Activated naive CD4-positive, alpha-beta T cell treated with anti-CD3 and anti-CD28 coated beads, Interleukin-2, amount 50 U/mL, for 72 hours (primary cell): ENCODE measurements at places on chromosomes 5 and 9. TPM values are rescaled to one million over a fixed set of nuclear protein-coding genes. Genes with fewer than 3 reads are reported as not detected.

The ANXA2R gene
- total RNA-seq = 8.4 TPM

The SPINK13 gene
- total RNA-seq = not detected

The LOX gene
- 0.62 TPM for total RNA-seq

The ADAMTS13 gene
- total RNA-seq = 5.4 TPM

The CAMSAP1 gene
- total RNA-seq = 40.6 TPM

GRCh38 chr5:158988987-158989730 lies 110.6 kb downstream of the EBF1 start:
- no peak for DNase-seq

DNA sequence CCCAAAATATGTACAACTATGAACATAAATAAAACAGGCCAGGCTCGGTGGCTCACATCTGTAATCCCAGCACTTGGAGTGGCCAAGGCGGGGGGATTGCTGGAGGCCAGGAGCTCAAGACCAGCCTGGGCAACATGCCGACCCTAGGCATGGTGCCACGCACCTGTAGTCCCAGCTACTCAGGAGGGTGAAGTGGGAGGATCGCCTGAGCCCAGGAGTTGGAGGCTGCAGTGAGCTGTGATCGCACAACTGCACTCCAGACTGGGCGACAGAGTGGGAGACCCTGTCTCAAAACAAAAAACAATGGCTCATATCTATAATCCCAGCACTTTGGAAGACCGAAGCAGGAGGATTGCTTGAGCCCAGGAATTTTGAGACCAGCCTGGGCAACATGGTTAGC lies 1.5 kb downstream of the HAUS6 start:
- DNase-seq = no peak

DNA sequence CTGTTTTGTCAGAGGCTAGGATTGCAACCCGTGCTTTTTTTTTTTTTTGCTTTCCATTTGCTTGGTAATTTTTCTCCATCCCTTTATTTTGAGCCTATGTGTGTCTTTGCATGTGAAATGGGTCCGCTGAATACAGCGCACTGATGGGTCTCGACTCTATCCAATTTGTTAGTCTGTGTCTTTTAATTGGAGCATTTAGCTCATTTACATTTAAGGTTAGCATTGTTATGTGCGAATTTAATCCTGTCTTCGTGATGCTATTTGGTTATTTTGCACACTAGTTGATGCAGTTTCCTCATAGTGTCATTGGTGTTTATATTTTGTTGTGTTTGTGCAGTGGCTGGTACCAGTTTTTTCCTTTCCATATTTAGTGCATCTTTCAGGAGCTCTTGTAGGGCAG lies 36.2 kb upstream of the TAF11L2 start:
- no peak for DNase-seq

- DNase-seq = no peak
Measured at GRCh38 chr9:82797534-82797933, 265.4 kb downstream of the RASEF start.

DNA sequence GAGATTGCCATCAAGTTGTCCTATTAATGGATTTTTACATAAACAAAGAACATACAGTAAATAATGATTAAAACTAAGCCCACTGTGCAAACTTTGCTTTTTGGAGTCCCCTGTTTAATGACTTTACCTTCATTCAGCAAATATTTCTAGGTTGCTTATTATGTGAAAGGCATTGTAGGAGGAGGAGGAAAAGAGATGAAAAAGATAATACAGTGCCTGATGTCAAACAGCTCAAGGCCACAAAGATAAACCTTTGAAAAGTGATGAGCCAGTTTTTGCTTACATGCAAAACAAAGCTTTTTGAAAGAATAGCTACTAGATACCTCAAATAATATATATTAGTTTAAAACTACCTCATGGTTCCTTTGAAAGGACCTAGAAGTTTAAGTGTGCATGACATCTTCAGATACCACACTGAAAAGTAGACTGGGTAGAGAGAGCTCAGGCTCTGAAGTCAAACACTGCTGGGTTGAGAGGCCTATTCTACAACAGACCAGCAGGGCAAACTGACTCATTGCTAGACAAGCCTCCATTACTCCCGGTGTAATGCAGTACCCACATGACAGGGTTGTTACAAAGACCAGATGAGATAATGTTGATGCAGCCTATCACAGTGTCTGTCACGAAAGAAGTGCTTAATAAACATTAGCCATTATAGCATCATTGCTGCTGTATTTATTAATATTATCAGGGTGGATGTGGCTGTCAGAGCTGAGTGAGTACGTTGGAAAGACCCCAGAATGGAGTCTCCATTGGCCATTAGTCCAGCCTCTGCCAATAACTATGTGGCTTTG lies 11.8 kb downstream of the DEPDC1B start:
- no peak for DNase-seq

DNA sequence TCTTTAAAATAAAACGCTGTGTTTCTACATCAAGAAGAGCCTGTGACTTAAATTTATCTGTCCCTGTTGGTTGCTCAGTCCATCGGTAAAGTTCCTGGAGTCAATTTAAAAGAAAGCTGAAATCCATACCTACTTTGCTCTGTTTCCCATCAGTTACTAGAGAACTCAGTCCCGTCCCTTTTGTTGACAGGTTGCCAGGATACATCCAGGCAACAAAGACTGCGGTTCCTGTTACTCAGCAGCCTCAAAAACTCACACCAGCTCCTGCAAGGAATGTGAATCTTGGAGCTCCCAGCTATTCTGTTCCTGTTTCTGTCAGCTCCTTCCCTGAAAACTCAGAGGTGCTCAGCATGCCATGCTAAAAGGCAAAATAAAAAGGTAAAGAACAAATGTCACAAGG lies at the start of gene ZNF474:
Gene ZNF474, plus strand, starts transcription at position 241 of the 400 bp plus-strand sequence. CDS start 22,445 bp downstream, outside the sequence.
- DNase-seq = no peak

DNA sequence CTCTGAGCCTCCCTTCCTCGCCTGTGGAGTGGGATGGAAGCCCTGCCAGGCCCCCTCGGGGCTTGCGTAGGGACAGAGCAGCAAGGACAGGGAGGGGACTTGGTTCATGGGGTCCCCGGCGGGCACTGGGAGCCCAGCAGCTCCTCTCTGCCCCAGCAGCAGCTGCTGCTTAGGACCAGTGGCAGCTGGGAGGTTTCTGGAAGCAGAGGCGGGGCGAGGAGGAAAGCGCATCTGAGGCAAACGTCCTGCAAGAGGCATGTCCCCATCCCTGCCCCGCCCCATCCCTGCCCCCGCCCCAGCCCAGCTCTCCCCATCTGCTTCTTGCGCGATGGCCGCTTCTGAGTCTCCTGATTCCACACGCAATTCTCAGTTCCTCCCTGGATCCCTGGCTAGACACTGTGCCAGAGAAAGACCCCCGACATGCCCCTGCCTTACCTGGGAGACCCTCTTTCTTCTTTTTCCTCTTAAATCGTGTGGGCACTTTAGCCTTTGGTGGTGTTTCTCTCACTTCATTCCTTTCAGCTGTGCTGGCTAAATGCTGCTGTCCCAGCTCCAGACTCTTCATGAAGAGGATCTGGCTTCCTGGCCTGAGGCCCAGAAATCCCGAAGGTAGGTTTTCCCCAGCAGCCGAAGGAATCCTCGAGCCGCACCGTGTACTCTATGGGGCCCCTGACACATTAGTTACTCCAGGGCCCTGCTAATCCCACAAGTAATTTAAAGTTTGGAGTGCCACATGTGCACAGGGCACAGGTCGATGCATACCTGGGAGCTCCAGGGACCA lies 4.4 kb upstream of the OR2S2 start:
- no peak for DNase-seq

DNA sequence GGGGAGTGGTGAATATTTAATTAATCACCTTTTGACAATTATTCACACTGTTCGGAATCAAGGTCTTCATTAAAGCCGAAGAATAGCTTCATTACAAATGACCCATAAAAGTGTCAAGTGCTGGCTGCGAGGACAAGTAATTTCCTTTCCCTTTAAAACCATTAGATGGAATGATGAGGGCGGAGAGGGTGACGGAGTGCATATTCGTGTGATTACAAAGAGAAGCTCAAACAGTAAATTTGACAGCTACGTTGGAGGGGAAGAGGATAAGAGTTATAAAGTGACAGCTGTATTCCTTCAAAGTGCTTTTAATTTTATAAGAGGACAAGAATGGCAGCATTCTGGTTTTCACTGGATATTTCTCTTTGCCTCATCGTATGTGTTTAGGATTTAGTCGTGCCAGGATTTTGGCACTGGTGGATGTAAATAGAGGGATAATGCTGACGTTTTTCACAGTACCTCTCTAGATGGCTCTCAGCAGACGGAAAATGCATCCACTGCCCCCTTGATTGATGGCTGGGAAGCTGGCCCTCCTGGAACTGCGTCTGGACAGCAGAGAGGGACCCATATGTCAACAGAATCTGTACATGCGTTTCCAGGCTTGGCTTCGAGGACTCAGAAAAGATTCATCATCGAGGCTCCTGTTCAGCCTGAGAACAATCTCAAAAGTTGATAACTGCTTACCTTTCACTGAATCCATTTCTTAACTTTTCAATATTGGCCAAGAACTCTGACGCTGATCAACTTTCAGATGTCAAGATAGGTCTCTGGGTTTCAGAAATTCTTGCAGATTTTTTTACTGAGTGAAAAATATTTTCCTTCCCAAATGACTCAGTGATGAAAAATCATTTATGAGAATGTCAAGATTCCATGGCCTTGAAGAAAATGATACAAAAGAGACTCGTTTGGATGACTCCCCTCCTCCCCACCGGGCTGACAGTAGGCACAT lies 50.4 kb upstream of the IRX2 start:
- DNase-seq = no peak

- DNase-seq = no peak
Measured at GRCh38 chr5:133485468-133485867, 126.9 kb downstream of the FSTL4 start.

DNA sequence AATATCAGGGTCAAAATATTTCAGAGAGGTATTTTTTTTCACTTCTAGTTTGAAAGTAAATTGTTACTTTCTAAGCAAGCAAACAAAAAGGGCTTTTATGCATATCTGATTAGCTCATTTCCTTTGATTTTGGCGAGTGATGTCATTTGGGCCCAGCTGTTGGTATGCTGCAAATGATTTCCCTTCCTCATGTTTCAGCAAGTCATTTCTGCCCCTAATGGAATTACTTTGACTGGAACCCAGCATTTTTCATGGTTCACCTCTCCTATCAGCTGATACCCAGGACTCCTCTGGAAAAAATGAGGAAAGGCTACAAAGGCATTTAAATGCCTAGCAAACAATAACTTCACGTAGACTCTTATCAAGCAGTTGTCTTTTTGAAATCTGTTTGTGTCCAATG lies 500.6 kb downstream of the EBF1 start:
- DNase-seq = no peak

- DNase-seq = no peak
Measured at GRCh38 chr9:106868565-106868964, 5.6 kb downstream of the ZNF462 start.
